Stimulated activated CD8-positive, alpha-beta memory T cell treated with anti-CD3 and anti-CD28 coated beads, Interleukin-15, amount 100 ng/mL, for 24 hours (primary cell): ENCODE measurements at places on chromosomes 7 and 10.

DNA sequence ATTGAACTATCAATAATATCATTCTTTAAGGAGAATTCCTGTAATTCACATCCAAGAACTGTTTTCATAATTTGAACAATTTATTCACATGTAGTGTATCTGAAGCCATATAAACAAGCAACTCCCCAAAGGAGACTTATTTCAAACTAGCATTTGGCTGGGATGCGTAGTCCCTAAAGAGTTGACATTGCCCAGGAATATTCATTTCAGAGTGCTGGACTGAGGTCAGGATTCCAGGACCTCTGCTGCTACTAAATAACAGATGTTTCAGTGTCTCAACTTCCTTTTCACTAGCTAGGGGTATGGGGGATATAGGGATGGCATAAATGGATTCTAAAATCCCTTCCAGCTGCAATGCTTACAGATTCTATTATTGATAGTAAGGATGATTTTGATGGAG, 177.0 kb downstream of the TSPAN12 start:
- no peak for DNase-seq

- DNase-seq, result no peak
Observed at GRCh38 chr10:50417486-50417885, 166.2 kb upstream of the ASAH2 start.

GRCh38 chr10:27344568-27345454, 104.2 kb upstream of the ACBD5 start:
- no peak for DNase-seq

DNA sequence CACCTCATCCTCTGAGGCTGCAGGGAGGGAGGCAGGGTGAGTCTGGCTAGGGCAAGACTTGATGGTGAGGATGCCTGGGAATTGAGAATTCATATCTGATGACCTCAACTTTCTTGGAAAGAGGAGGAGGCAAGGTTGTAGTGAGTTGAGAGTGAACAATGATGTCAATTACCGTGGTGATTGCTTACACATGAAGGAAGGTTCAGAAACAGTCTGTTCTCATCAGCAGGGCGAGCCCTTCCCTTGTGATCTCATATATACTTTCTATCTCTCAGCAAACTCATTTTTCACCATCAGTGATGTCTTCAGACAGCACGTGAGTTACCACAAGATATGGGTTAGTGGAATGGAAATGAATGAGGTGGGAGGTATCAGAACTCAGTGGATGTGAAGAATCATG, 20.1 kb upstream of the COL13A1 start:
- DNase-seq, result no peak

DNA sequence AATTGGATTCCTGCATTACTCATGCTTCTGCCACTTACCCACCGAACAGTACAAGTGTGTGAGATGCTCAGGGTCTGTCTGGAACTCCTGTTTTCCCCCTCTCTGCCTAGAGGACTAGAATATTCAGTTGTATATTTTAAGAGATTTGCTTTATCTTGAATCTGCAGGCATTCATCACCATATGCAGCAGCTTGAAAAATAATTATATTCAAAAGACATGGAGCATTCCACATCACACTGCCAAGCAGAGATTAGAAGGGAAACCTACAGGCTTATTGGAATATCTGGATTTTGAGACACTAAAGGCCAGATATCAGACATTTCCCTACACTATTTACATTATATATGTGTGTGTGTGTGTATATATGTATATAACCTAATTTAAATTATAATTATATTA, 382.8 kb upstream of the POM121L12 start:
- DNase-seq, result no peak

GRCh38 chr7:131692131-131692960, 135.9 kb upstream of the PODXL start:
- peak; percentile 25 for DNase-seq

- DNase-seq, result no peak
Observed at GRCh38 chr7:71498381-71498780, 366.4 kb downstream of the GALNT17 start.

DNA sequence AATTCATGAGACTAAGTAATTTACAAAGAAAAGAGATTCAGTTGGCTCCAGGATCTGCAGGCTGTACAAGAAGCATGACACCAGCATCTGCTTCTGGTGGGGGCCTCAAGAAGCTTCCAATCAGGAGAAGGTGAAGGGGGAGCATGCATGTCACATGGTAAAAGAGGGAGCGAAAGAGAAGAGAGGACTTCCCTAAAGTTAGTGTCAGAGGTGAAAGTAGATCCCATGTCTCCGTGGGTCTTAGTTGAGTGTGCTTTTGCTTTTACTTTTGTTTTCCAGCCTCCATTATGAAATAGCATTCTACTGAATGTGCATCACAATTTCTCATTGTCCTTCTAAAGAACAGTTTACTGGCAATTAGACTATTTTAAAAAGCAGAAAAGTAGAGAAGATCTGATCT, 213.6 kb upstream of the FZD1 start:
- DNase-seq, result no peak

DNA sequence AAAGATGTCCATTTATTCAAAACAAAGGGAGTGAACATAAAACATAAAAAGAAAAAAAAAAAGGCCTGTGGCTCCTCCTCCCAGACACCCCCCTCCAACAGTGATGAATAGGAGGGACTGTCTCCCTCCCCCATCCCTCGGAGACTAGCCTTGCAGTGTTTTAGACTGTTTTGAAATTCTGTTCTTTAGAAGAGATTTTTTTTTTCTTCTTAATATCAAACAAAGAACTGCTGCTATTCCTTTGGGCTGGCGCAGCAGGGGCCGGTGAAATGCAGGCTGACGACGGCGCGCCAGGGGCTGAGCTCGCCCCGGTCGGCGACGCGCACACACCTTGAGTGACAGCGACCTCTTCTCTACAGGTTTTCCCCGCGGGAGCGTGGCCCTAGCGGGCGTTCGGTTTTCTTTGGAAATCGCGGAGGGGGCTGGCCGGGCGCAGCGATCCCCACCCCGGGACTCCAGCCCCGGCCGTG, at the start of gene LANCL2:
TSS of gene LANCL2 (plus strand) at position 133 of the 470 bp plus-strand sequence. CDS start 689 bp downstream, outside the sequence.
- DNase-seq, result no peak

DNA sequence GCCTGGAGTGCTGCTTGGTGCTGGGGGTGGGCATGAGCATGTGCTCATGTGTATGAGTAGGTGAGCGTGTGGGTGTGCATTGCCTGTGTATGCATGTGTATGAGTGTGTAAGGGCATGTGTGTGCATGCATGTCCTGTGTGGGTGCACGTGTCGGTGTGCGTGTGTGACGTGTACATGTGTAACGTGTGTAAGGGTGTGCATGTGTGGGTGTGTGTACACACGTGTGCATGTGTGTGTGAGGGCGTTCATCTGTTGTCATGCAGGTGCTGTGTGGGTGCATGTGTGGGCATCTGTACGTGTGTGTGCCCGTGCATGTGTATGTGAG, 30.3 kb downstream of the FAM20C start:
- no peak for DNase-seq

- DNase-seq, result no peak
Observed at GRCh38 chr7:88759230-88760135, at the start of gene ZNF804B. TSS of gene ZNF804B (plus strand) at chr7:88759700. CDS start at chr7:88759977, 277 bp downstream.
